ENCODE measurements at places on chromosomes 2 and 18.

- DNase-seq, result no peak
Measured at GRCh38 chr2:36337354-36337753, 18.2 kb upstream of the CRIM1 start.

DNA sequence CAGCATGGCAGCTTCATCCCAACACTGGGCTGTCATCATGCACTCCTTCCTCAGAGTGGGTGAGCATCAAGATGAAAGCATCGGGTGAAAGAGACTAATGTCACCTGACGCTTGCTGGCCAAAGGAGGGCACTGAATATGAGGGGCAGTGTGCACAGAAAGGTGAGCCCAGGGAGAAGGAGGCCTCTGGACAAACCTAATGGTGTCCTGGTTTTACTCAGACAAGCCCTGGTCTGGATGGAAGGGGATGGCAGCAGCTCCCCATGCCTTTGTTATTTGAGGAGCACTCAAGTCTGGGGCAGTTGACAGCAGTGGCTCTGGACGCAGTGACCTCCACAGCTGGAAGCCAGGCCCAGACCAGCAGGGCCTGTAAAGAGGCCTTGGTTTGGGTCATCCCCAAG, 209.7 kb downstream of the SMAD2 start:
- DNase-seq, result no peak

- DNase-seq, result no peak
Measured at GRCh38 chr2:233079473-233079877, 19.3 kb downstream of the INPP5D start.

DNA sequence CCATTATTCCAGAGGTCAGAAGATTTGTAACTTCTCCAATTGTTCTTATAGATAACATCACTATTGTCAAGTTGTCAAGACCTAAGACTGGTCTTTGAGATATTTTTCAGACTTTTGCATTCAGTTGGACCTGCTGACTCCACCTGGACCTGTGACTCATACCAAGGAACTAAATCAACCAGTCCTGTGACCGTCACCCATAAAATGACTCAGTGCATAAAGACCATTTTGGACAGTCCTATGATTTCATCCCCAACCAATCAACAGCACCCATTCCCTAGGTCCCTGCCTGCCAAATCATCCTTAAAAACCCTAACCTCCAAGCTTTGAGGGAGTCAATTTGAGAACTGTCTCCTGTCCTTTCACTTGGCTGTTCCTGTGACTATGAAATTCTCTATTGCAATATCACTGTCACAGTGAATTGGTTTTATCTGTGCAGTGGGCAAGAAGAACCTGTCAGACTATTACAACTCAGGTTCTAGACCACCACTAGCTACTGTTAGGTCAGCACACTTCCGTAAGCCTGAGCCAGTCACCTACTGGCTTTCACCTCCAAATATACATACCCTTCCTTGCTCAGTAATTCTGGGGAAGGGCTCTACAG, 17.1 kb downstream of the DPP4 start:
- no peak for DNase-seq

DNA sequence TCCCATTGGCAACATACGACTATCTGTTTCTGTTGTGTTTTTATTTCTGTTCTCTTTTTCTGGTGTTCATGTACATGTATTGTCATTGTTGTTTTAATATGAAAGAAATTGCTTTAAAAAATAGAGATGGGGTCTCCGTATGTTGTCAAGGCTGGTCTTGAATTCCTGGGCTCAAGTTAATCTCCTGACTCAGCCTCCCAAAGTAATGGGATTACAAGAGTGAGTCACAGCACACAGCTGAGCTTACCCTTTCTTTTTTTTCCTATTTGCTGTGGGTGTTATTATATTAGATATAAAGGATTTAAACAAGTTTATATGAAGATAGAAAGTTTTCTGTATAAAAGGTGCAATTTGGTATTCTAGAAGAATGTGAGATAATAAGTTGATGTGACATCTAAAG, 554.6 kb downstream of the DSC3 start:
- no peak for DNase-seq

DNA sequence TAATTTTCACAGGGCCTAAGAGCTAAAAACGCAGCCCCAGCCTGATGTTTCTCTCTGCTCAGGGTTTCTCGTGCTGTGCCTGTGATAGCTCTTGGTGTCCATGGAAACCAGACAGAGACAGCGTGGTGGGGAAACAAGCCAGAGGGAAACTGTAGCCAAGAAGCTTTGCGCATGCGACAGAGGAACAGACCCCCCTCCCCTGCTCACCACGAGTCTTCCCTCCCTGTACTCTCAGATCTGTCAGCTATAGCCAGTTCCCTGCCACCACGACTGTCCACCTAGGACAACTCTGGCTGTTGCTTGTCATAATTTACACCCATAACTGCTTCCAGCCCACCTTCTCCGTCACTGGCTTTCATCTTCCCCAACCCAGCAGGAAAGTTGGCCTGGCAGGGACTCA, 13.2 kb upstream of the DNAJC27 start:
- no peak for DNase-seq

- no peak for DNase-seq
Measured at GRCh38 chr2:152394326-152394725, 59.4 kb downstream of the FMNL2 start.

DNA sequence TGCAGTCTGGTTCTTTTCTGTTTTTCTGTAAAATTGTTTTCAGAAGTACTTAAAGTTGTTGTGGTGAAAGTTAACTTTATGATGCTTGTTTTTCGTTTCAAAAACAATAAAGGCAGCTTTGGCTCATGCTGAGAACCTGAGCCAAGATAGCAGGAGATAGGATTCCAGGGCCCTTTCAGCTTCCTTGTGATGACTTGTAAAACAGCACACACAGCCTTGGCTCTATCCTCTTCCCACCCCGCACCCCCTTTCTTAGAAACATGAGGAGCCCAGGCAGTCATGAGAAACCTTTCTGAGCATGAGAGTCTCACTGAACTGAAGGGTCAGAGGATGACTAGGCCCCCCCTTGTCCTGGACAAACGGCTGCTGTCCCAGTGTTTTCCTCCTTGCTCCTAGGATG, 12.4 kb upstream of the CHRNA1 start:
- no peak for DNase-seq

DNA sequence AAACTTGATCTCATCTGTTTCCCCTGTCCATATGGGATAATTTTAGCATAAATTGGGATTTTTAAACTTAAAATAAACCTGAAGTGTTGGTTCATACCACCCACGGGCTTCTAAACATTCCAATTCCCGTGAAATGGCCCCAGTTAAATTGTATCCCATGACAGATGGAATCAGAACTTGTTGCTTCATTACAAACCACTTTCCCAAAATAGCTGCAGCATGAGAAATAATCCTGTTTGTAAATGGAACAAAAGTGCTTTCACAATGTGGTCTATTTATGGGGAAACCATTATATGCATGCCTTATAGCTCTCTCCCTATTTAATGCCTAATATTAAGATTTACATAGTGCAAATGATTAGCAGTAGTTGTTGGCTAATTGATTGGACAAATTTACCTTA, 15.9 kb downstream of the SCG2 start:
- no peak for DNase-seq

- no peak for DNase-seq
Measured at GRCh38 chr2:51297488-51297887, 265.6 kb upstream of the NRXN1 start.

DNA sequence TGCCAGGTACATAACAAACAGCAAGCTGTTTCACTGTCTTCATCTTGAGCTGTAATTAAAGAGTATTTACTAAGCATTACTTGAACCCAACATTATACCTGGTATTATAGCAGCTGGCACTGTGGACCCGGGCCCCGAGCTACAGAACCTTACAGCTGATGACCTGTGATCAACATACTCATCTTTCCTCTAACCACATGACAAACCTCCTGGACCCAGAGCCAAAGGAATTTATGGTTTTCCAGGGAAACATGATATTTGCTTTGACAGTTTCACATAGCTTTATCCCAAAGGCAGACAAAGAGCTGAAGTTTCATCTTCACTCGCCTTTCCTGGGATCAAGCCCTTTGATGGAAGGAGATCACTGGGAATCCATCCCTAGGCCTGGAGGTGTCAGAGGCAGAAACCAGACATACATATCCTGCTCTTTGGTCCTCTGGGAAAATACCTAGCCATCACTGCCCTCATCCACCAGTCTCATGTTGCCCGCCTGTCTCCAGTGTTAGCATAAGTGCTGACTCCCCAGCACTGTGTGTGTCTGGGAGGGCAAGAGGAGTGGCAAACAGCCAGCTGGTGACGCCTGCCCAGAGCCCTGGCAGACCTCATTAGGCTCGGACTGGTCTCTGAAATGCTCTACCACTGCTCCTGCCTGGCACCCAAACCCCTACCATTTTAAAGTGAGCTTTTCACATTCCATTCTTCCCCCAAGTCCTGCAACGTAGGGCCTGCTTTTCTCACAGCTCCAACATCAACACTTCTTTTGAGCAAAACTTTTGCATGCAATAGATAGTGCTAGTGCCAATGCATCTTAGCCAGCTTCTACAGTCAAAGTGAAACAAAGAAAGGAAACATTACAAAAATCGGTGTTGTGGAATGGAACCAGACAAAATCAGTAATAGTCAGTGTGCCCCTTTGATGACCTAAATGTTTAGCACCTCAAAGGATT, 138.8 kb upstream of the CTAGE1 start:
- peak; percentile 71 for DNase-seq

- DNase-seq, result no peak
Measured at GRCh38 chr2:108965540-108966289, 23.3 kb downstream of the EDAR start.

DNA sequence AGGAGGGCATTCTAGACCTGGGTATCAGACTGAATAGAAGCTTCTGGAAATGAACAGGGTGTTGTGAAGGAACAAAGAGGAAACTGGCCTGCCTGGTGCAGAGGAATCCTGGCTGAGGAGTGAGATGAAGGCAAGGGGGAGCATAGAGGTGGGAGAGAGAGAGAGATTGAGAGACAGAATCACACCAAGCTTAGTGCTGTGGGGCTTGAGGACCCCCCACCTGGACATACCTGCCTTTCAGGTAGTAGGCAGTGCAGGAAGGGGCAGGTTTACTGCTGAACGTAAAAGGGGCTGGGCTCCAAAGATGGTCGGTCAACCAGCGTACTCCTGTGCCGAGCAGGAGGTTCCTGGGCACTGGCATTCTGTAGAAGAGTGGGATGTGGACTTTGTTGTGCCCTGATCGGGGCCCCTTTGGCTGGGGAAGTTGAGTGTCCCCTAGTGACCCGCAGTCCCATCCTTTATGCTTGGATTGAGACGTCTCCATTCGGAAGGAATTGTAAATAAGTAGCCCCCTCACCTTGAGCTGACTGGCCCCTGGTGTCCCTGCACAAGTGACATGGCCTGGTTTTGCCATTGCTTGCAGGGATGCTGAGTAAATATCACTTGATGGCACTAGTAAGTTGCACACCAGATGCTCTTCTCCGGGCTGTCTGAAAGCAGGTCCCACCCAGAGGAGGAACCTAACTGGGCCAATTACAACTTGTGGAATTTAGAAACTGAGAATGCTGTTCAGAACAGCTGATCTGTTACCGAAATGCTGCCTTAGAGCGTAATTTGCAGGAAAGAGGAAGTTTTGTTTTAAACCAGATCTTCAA, 1.4 kb downstream of the UBE2F start:
- peak; percentile 8 for DNase-seq

DNA sequence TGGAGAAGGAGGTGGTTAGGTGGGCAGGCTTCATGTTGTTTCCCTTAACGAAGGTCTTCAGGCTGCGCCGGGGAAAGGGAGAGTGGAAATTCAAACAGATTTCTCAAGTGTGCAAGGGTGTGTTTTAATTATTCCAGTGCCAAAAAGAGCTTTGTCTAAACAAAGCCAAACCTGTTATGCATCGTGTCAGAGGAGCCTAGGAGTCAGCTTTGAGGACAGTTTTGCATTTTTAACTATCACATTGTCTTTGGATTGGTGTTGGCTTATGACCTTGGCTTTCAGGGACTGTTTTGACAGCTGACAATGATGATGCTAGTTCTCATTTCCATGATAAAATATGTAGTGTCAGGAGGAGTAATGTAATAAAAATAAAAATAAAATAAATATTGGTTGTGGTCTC, 144.8 kb downstream of the LDLRAD4 start:
- DNase-seq, result no peak

GRCh38 chr2:111687911-111688310, 196.1 kb downstream of the ANAPC1 start:
- DNase-seq, result no peak

DNA sequence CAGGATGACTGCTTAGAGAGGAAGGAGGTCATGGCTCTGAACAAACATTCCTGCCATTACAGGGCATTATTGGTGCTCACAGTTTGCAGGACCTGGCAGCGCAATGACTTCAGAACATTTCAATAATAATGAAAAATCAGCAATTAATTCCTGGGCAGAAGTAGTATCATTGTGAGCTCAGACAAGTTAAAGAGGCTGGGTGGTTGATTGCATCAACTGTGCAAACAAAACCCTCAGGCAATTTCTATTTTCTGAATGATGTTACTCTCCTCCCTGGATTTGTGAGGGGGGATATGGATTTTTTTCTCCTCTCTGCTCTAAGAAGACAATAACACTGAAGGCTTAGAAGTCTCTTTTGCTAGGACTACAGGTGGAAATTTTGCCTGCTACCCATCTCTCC, 168.1 kb upstream of the TACR1 start:
- no peak for DNase-seq

DNA sequence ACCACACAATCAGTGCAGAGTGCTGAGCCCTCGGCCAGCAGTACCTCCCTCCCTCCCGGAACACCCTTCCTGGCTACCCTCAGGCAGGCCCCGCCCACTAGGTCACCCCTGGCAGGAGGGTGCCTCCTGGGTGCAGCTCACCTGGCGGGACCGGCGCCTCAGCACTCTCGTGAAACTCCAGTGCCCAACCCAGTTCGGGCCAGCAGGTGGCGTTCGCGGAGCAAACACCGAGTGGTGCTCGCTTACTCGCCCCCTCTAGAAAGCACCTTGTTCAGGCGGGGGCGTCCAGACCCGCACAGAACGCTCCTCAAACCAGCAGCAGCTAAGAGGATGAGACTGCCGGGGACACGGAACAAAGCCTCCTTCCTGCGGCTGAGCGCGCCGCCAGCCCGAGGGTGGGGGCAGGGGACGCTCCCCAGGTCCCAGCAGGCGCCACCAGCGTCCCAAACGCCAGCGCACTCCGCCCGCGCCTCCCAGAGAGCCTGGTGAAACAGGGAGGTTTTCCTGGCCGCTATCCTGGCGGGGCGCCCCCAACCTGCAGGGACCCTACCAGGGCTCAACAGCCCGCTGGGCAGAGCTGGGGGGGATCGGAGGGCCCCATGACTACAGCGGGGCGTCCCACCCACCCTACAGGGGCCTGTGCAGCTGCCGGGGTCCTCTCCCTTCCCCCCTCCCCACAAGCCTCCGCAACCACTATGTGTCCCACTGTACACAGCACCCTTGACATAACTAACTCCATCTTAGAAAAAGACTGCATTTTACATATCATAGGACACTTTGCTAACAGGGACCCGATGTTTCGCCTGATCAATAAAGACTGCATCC, 44.7 kb downstream of the MRPS5 start:
- peak; percentile 50 for DNase-seq
